Foreskin keratinocyte (primary cell): ENCODE measurements at places on chromosomes 6 and 20.

GRCh38 chr6:53347250-53347920 is 1.4 kb downstream of the ELOVL5 start:
- peak; percentile 38 for DNase-seq

DNA sequence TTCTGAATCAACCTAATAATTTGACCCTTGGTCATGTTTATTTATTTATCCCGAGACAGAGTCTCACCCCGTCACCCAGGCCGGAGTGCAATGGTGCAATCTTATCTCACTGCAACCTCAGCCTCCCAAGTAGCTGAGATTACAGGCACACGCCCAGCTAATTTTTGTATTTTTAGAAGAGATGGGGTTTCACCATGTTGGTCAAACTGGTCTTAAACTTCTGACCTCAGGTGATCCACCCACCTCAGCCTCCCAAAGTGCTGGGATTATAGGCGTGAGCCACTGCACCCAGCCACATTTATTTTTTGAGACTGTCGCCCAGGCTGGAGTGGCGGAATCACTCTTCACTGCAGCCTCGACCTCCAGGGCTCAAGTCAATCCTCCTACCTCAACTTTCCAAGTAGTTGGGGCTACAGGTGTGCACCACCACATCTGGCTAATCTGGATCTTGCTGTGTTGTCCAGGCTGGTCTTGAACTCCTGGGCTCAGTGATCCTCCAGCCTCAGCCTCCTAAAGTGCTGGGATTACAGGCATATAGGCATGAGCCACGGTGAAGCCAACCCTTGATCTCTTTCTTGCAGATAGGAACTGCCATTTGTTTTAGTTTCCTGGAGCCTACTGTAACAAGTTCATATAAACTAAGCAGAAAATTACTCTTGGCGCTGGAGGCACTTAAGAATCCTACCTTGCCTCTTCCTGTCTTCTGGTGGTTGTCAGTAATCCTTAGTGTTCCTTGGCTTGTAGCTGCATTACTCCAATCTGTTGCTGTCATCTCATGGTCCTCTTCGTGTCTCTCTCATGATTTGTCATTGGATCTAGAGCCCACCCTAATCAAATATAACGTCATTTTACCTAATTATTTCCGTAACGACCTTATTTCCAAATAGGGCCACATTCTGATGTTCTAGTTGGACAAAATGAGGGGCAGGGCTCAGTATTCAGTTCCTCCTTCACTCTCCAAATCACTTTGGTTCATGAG is 2.3 kb downstream of the RPS18 start:
- DNase-seq: no peak

DNA sequence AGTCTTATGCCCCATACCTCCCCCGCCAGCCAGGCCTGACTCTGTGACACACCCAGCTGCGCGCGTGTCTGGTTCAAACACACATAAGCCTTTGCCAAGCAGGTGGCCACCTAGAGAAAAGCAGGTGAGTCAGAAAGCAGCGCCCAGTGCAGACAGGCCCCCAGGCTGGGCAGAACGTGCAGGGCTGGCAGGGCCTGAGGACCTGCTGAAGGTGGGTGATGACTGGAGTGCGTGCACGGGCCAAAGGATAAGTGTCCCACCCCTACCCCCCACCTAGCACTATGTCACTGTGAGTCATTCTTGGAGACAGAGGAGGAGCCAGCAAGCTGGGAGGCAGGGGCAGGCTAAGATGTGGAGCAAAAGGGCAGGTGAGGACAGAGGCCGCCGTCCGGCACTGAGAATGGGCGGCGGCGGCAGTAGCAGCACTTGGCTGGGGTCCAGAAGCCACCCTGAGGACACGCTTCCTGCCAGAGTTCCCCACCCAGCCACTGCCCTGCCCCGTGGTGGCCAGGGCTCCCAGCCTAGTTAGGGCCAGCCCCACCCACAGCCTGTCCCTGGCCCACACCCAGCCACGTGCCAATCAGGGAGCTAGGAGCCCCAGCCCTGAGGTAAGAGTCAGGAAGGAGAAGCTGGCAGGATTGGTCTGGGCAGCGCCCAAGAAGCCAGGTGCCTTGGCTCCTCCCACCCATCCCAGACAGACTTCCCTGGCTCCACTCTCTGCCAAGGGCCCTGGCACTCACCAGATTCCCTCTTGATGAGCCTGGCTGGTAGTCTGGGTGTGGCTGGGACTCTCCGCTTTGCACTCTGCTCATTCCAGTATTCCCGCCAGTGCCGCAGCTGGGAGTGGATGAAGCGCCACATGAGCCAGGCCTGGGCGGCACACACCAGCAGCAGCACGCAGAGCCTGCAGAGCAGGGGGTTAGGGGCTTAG is 72.7 kb downstream of the TRAM2 start:
- DNase-seq: peak; percentile 99

GRCh38 chr6:111105578-111105977 is 18.3 kb downstream of the SLC16A10 start:
- DNase-seq: peak; percentile 61

- peak; percentile 98 for DNase-seq
Observed at GRCh38 chr6:37244430-37245310, 12.9 kb upstream of the TBC1D22B start.

DNA sequence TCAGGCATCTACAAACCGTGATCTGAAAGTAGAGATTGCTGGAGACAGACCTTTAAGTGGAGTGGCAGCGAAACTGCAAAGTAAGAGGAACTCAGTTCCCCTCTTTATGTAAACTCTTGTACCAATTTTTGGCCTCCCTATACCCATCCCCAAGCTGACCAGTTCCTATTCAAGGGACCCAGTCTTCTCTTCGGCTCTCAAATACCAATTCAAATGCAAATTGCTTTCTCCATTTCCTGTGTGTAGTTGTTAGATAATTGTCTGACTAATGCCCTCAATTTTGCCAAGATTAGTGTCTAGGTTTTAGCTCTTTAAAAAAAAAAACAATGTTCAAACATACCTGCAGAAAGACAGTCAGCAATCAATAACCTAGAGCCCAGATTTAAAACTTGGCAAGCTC is 150.9 kb downstream of the EYA4 start:
- DNase-seq: no peak

- DNase-seq: no peak
Observed at GRCh38 chr6:134249759-134250602, 67.9 kb downstream of the SGK1 start.

DNA sequence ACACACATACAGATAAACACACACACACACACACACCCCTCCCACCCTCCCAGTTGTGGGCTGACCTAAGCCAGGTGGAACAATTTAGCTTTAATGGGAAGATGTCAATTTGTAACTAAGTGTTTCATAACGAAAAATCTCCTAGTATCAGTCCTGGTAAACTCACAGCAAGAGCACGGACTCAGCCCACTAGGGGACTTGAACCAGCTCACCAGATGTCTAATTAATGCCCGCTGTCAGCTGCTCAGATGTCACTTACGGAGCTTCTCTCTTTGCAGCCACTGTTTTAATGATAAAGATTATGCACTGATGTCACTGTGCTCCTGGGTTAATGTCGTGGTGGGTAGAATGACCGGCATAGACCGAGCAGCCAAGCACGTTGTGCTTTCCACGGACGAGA is 116.6 kb upstream of the INSM1 start:
- no peak for DNase-seq

- DNase-seq: peak; percentile 86
Observed at GRCh38 chr6:25193460-25194171, 85.6 kb upstream of the CARMIL1 start.

GRCh38 chr20:16387666-16388065 is 185.6 kb downstream of the KIF16B start:
- no peak for DNase-seq

- no peak for DNase-seq
Observed at GRCh38 chr6:108635505-108636226, 74.9 kb downstream of the FOXO3 start.

GRCh38 chr6:36728289-36729160 is 30.9 kb downstream of the RAB44 start:
- DNase-seq: no peak

DNA sequence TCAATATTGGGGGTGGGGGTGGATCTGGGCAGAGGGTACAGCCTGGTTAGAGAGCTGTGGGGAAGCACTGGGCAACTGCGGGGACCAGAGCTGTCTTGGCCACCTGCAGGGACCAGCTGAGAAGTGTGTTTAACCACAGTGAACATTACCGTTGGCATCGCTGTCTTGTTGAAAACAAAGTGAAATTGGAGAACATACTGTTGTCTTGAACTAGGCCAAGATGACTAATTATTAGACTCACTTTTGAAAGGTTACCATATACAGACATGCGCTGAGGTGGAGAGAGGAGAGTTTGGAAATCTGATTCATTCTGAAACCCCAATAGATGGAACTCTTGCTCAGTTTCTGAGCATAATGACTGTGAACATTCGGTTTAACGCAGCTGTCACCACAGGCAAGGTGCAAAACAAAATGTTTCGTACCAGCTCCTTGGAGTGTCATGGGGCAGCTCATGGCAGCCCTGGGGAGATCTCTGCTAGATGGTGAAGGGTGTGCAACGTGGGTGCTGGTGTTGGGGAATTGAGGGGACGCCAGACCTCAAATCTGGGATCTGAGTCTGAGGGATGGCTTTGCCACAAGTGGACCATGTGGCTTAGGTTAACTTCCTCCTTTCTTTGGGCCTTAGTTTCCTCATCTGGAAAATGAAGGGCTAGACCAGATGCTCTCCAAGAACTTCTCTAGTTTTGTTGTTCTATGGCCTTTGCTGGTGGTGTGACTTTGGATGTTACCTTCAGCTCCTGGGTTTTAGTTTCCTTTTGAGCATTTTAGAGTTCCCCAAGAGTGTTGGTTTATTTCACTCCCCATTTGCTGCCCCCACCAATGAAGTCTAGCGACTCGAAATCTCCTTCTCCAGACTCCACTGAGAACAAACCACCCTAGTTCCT is 24.6 kb upstream of the GTSF1L start:
- DNase-seq: peak; percentile 67

- no peak for DNase-seq
Observed at GRCh38 chr20:33005908-33006775, 1.4 kb upstream of the BPIFB2 start.

GRCh38 chr6:96675597-96675996 is 112.7 kb downstream of the FHL5 start:
- no peak for DNase-seq

GRCh38 chr6:110628330-110628729 is 151.9 kb upstream of the SLC22A16 start:
- peak; percentile 17 for DNase-seq

- no peak for DNase-seq
Observed at GRCh38 chr6:70531133-70531532, 35.6 kb upstream of the SDHAF4 start.

DNA sequence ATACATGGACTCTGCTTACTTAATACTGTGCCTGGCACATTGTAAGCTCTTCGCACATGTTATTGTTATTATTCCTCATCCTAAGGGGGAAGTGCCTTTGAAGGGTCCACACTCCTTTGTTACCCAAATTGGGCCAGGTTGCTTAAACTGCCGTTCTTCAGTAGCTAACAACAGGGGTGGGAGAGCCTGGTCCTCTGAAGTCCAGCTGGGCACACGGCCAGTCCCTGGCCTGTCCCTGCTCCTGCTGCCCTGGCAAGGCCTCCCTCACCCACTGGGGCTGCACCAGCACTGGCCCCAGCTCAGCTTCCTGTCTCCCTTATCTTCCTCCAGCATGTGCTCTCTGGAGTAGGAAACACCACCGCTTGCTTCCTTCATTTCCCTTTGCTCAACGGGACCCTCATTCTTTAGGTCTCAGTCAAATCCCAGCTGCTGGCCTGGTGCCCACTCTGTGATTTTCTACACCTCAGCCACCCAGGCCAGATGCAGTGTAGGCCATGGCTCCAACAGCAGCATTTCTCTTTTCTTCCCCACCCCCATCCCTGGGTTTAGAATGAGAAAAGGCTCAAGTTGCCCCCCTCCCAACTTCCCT is 5.5 kb upstream of the PROCR start:
- no peak for DNase-seq

DNA sequence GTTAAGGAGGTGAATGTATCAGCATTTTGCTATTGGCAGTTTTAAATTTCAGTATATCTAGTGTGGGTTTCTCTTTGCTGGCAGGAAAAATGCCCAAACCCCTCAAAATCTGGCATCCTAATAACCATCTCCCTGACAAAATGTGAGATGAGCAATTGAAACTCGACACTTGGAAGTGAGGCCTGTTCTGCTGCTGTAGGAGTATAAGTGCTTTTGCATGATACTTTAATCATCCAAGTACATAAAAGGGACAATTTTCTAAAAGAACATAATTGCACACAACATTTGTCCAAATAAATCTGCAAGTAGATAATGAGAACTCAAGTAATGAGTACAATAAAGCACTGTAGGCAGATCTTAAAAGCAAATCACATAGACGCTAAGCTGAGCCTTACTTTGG is 36.5 kb downstream of the LAMP5 start:
- no peak for DNase-seq

- DNase-seq: no peak
Observed at GRCh38 chr20:61629602-61630390, 377.7 kb downstream of the CDH4 start.

DNA sequence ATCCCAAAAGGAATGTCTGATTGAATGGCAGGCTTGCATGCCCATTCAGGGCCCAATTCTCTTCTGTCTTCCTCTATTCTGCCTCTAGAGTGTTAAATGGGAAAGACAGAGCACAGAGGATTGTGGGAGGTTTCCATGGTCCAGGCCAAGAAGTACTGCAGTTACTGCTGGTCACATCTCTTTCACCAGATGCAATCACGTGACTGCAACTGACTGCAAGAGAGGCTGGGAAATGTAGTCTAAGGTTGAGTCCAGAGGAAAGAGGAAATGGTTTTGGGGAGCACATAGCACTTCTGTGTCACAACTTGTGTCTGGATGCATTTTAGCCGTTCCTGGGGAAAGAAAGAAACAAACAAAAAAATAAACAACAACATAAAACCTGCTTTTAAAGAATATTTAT is 336.4 kb upstream of the BTBD3 start:
- DNase-seq: no peak

GRCh38 chr6:83215131-83216047 is 22.2 kb downstream of the RWDD2A start:
- DNase-seq: no peak

GRCh38 chr20:24321973-24322372 is 147.5 kb upstream of the SYNDIG1 start:
- DNase-seq: no peak

- no peak for DNase-seq
Observed at GRCh38 chr6:5025911-5026819, 22.3 kb upstream of the RPP40 start.

GRCh38 chr6:5778317-5778857 is 228.3 kb downstream of the NRN1 start:
- no peak for DNase-seq

- DNase-seq: no peak
Observed at GRCh38 chr20:43189554-43190331, at the start of gene PTPRT. Gene PTPRT (minus strand): TSS chr20:43189906. CDS start chr20:43189733, 173 bp downstream.

- DNase-seq: peak; percentile 39
Observed at GRCh38 chr6:138428944-138429598, 25.0 kb downstream of the HEBP2 start.

GRCh38 chr20:21074605-21075336 is 31.4 kb downstream of the LINC00237 start:
- peak; percentile 15 for DNase-seq

DNA sequence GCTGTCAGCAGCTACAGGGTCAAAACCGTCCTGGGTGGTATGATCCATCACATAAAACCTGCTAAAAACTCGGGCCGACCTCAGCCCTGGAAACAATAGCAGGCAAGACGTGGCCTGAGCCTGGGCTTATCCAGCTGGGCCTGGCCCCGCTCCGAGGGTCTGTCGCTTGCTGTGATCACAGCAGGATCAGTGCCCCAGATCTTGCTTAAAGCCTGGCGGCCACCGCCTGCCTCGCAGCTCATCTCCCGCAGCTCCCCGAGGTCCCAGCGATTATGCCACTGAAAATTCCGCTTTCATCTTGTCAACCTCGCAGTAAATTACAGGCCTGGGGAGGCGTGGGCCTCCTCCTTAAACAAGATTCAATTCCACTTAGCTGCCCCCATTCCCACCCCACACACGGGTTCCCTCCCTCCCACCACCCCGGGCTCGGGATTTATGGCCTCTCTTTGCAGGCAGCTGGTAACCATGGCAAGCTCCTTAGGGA is 40.1 kb downstream of the CDH22 start:
- DNase-seq: no peak
